ENCODE measurements at places on chromosomes 1 and 21.

DNA sequence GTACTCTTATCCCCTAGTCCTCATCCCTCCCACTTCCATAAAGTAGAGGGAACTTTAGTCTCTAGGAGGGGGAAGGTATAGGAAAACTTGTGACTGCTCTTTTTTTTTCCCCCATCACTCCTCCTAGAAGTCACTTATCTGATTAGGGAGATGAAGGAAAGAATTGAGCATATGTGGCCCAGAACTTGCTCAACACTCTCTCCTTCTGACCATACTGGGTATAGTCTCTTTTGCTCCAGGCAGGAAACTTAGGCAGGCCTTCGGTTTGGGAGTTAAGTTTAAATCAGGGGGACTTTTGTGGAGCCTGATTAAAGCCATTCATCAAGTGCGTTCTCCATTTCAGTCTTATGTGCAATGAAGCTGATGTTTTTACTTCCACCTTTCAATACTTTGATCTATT is 5.8 kb downstream of the UBE2U start:
- no peak for DNase-seq

GRCh38 chr1:66464351-66464750 is 69.6 kb upstream of the SGIP1 start:
- no peak for DNase-seq

DNA sequence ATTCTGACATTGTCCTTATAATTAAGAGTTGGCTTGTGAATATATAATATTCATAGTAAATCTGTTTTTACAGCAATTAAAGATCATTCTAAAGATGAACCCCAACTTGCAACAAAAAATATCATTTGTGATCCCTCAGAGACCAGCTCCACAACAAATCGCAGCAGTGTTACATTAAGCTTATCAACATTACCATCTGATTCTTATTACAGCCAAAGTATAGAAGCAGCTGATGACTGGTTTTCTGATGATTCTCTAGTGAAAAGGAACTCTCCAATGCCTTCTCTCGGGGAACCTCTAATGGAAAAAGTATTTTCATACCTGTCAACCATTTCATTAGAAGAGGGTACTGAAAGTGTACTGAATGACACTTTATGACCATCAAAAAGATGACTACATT is 45.4 kb downstream of the C1orf185 start:
- no peak for DNase-seq

GRCh38 chr1:7218210-7218832 is 433.1 kb downstream of the CAMTA1 start:
- DNase-seq: peak; percentile 52

All from activated CD4-positive, alpha-beta T cell treated with anti-CD3 and anti-CD28 coated beads for 36 hours (primary cell).